ENCODE measurements at places on chromosomes 6 and 20. TPM values are rescaled to one million over a fixed set of nuclear protein-coding genes. Genes with fewer than 3 reads are reported as not detected.

DNA sequence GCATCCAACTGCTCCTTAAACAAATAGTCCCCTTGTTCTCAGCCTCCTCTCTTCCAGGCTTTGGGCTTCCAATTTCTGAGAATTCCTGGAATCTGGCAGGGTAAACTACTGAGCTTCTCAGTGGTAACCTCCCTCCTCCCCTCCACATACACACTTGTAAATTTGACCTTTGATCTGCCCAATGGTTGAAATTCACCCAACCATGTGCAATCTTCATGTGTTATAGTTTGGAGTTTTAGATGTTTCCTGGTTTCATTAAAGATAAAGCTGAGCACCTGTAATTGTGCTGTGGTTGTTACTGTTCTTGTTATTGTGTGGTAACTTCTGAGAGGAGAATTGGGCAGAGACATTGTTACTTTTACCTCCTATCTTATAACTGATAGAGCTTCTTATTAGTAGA is 328.4 kb downstream of the TPBG start:
- H3K27ac ChIP-seq: no peak overlapping the region
- H3K27me3 ChIP-seq: no peaks in the 10 kb centered on the region
- H3K4me3 ChIP-seq: no peak overlapping the region
- no peaks in the 10 kb centered on the region for H3K4me1 ChIP-seq

DNA sequence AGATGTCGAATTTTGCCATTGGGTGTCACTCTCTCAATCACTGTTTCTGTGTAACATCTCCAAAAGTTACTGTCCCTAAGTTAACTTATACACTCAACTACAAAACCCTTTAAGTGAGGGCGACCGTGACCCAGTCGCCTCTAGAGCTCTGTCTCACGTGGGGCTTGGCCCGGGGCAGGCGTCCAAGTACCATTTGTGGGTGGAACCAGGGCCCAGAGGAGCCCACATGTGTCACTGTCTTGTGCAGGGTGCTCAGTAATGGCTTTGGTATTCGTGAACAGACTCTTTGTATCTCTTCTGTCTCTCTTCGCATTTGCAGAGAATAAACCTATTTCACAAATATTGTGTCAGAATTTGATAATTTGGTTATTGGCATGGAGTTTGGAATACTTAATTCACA is 109.9 kb upstream of the THBS2 start:
- no peak overlapping the region for H3K4me3 ChIP-seq
- no peak for DNase-seq
- no peaks in the 10 kb centered on the region for H3K27me3 ChIP-seq
- no peaks in the 10 kb centered on the region for H3K36me3 ChIP-seq

DNA sequence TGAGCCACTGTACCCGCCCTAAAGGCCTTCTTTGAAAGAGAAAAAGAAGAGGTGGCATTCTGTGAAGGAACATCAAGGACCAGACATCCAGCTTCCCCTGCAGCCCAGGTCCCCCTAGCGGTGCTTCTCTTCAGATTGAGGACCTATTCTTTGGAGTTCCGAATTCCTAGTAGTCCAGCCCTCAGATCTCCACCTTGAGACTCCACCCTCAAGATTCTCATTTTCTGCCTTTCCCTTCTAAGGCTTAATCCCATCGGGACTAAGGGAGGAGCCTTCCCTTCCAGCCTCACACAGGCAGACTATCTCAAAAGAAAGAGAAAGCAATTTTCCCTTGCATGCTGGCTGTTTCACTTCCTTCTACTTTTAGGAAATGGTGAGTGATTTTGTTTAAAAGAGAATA is 32.5 kb downstream of the MUC22 start:
- H3K27ac ChIP-seq: no peak overlapping the region
- peaks cover 2% of the 10 kb centered on the region for H3K4me1 ChIP-seq
- H3K4me3 ChIP-seq: no peak overlapping the region

- H3K36me3 ChIP-seq: no peaks in the 10 kb centered on the region
- H3K4me3 ChIP-seq: no peak overlapping the region
- DNase-seq: no peak
- no peaks in the 10 kb centered on the region for H3K4me1 ChIP-seq
- H3K27me3 ChIP-seq: no peaks in the 10 kb centered on the region
- H3K27ac ChIP-seq: no peak overlapping the region
Observed at GRCh38 chr6:113394729-113395128, 462.4 kb upstream of the MARCKS start.

The SLC22A16 gene
- total RNA-seq: not detected

- peaks cover 27% of the 10 kb centered on the region for H3K36me3 ChIP-seq
- H3K27me3 ChIP-seq: no peaks in the 10 kb centered on the region
- peak overlapping the region; percentile 61 for H3K27ac ChIP-seq
- peak; percentile 48 for DNase-seq
- peaks cover 58% of the 10 kb centered on the region for H3K4me1 ChIP-seq
Observed at GRCh38 chr6:33431880-33432541, 12.1 kb downstream of the SYNGAP1 start.

DNA sequence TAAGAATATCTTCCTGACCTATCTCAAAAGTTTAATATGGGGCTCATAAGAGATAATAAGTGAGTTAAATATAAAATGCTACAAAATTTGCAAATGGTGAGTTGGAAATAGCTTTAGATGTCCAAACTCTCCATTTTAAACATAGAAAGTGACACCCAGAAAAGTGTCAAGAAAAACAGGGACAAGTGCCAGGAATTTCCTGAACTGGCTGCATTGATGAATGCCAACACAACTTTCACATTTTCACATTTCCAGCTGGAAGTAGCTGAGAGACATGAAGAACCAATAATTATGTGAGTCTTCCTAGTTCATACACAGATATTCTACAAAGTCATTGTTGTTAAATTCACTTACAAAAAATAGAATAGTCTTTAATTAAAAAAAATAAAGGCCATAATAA is 38.6 kb upstream of the B3GAT2 start:
- H3K4me1 ChIP-seq: no peaks in the 10 kb centered on the region
- H3K27ac ChIP-seq: no peak overlapping the region
- H3K4me3 ChIP-seq: no peak overlapping the region
- no peak for DNase-seq
- peaks cover 15% of the 10 kb centered on the region for H3K27me3 ChIP-seq
- H3K36me3 ChIP-seq: no peaks in the 10 kb centered on the region
